Mucosa of descending colon (tissue), 3 donors: ENCODE measurements at places on chromosomes 12 and 14. TPM values are rescaled to one million over a fixed set of nuclear protein-coding genes. Genes with fewer than 3 reads are reported as not detected.

Gene KRT6A
- total RNA-seq: 1.4 TPM

Gene KLRC4
- total RNA-seq: 0.72 TPM

Gene PRH1
- total RNA-seq: 15.4 TPM

Gene DHRS2
- total RNA-seq: 0.34 TPM

Gene FLVCR2
- total RNA-seq: 37.5 TPM

- no peak for DNase-seq
These were observed 35.0 kb downstream of the ADGRD1 start for GRCh38 chr12:130988751-130989150.

DNA sequence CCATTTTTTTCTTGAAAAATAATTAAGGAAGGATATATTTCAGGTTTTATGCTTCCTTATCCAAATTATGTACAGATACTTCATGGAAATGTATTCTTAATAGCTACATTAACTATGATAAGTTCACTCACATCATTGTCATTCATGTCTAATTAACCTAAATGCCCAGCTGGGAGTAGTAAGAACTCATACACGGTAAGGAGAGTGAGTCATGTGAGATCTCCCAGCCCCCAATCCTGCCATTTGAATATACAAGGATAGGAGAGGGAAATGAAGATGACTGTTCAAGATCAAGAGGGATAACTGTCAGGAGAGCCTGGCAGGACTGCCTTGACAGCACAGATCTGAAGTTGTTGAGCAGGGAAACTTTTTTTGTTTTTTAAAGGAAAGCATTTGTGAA is 343.4 kb upstream of the USP15 start:
- no peak for DNase-seq

DNA sequence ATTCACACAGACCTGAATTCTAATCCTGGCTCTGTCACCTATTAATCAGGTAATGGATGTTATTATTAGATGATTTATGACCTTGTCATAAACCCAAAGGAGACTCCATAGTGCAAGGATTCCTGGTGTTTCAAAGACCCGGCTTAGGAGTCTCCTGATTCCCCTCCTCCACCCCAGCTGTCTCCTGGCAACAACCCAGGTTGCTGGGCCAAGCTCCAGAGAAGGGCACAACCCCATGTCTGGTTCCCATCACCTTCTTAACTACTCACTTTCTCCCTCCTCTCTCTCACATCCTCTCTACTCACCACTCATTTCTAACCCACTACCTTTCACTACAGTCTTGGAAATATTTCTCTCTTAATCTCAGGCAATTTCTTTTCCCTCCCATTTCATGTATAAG is 41.6 kb downstream of the RHOJ start:
- no peak for DNase-seq

DNA sequence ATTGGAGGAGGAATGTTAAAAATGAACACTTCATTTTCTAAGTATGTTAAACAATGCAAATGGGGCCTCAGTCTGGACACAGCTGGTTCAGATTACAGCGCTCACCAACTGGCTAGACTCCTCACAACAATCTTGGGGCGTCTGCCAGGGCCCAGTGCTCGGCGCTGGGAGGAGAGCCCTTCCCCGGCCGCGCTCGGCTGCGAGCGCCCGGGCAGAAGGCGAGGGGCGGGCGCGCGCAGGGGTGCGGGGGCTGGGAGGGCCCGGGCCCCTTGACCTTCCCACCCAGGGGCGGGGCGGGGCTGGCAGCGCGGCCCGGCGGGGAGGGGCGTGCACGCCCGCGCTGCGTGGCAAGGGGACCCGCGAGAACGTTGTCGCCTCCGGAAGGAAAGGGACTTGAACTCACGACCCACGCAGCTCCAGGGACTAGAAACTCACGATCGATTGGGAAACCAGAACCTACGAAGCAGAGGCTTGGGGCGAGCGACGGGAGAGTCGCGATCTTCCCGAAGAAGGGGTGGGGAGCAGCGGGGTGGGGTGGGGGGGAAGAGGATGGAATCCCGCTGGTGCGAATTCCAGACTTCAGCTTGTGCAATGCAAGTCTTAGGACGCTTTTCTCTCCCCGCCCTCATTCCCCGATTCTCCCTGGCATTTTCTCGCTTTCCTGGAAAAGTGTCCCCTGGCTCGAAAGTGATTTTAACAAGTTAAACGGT is at the start of gene FBLN5:
Gene FBLN5 (minus strand): TSS at position 220 of the 710 bp plus-strand sequence. CDS start 465 bp downstream, outside the sequence.
- peak; percentile 32 for DNase-seq

- no peak for DNase-seq
These were observed 42.7 kb upstream of the OXA1L start for GRCh38 chr14:22723815-22724214.

DNA sequence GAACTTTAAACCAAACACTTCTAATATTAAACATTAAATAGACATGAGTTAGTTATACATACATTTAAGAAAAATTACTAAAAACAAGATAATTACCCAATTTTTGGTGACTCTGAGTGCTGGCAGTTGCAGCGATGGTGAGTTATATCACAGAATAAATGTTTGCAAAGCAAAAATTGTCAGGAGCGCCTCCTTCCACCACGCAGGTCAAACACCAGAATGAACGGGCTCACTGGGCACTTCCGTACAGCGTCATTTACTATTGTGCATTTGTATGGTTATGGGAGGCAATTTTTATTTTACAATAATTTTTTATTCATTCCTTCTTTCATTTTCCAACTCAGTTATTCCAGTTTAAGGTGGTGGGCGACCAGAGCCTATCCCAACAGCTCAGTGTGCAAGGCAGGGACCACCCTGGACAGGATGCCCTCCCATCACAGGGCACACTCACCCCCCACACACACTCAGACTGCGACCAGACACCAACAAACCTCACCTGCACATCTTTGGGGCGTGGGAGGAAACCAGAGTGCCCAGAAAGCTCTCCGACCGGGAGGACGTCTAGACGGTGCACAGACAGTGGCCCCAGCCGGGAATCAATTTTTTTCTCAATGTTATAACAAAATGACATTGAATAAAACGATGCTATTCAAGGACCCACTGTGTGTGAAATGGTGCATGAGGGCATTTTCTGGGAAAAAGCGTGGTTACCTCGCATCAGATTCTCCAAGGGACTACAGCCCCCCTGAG is 67.2 kb downstream of the TESC start:
- no peak for DNase-seq

- DNase-seq: no peak
These were observed 3.8 kb downstream of the NDRG2 start for GRCh38 chr14:21020977-21021545.

GRCh38 chr12:1661553-1662335 is 29.1 kb upstream of the ADIPOR2 start:
- DNase-seq: peak; percentile 93

DNA sequence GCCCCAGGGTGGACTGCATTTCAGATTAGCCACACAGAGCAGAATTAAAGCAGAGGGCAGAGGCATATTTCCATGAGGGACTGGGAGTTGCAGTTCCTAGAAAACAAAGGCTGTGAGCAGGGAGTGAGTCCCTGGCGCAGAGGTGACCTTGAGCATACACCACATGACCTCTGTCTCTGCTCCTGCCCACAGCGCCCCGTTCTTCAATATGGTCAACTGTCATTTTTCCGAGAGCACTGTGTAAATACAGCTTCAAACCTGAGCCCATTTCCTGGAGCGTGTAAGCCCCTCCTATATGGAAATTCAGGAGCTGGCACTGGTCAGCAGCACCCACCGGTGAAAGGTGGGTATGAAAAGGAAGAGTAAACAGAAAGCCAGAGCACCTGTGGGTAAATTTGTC is 192.2 kb upstream of the PELI2 start:
- DNase-seq: no peak

DNA sequence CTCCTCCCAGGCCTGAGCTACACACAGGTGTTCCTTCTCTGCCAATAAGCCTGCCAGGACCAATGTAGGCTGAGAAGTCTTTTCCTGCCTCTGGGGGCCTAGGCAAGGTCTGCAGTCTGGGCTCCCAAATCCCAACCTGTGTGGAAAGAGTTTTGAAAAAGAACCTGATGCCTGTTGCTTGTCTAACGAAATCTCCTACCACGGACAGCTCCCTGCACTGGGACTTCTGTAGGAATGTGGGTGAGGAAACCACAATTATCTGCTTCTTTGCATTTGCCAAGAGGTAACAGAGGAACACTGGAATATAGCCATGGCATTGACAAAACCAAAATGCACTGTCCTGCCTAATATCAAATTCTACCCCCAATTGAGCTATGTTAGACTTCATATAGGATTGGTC is 877.0 kb upstream of the TMEM132C start:
- no peak for DNase-seq

- DNase-seq: no peak
These were observed 21.3 kb downstream of the SLC6A15 start for GRCh38 chr12:84891106-84891838.
